ENCODE measurements at places on chromosomes 13 and 19. TPM values are rescaled to one million over a fixed set of nuclear protein-coding genes. Genes with fewer than 3 reads are reported as not detected.
A peak's percentile ranks its signal among the peaks of the same experiment; 100 is the strongest.

IGFLR1 gene
- 2.6 TPM for total RNA-seq

SIGLEC10 gene
- not detected for total RNA-seq

WTIP gene
- total RNA-seq: 29.4 TPM

ZNF561 gene
- total RNA-seq: 28.6 TPM

ZNF850 gene
- total RNA-seq: 27.8 TPM

CC2D1A gene
- 46.6 TPM for total RNA-seq

ZIC2 gene
- 0.11 TPM for total RNA-seq

MAST1 gene
- 7.9 TPM for total RNA-seq

GRCh38 chr13:26760832-26761582 is 421 bp upstream of the GPR12 start:
- no peaks in the 10 kb centered on the region for H3K36me3 ChIP-seq
- DNase-seq: no peak
- peak overlapping the region; percentile 10 for H3K4me3 ChIP-seq
- no peak overlapping the region for H3K27ac ChIP-seq
- peaks cover 100% of the 10 kb centered on the region for H3K27me3 ChIP-seq

DNA sequence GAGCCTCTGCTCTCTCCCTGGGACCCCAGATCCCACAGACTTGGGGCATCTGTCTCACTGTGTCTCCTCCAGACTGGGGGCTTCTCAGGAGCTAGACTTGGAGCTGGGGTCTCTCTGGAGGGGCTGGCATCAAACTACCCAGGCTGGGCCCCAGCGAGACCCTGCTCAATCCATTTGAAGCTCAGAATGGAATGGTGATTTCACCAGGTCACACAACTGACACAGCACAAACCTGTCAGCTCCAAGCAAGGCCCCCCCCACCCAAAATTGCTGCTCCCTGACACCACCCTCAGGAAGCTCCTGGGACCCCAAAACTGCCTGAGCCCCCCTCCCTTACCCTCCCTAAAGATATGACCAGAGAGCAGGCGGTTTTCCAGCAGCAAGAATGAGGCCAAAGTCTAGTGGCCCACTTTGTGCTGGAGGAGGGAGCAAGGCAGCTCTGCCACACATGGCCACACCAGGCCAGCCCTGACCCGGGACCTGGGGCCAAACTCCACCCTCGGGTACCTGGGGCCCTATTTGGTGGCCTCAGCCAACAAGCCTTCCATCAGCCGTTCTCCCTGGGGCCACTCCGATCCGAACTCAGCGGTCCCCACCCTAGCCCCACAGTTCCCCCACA is 2.4 kb downstream of the NR2F6 start:
- H3K27ac ChIP-seq: peak overlapping the region; percentile 73
- no peak for DNase-seq
- H3K36me3 ChIP-seq: peaks cover 4% of the 10 kb centered on the region
- H3K4me1 ChIP-seq: peaks cover 24% of the 10 kb centered on the region
- H3K4me3 ChIP-seq: peak overlapping the region; percentile 100

- H3K27ac ChIP-seq: no peak overlapping the region
- DNase-seq: no peak
- H3K36me3 ChIP-seq: peaks cover 9% of the 10 kb centered on the region
- H3K4me1 ChIP-seq: no peaks in the 10 kb centered on the region
- H3K4me3 ChIP-seq: no peak overlapping the region
Measured at GRCh38 chr13:49683489-49683888, 7.8 kb downstream of the EBPL start.

DNA sequence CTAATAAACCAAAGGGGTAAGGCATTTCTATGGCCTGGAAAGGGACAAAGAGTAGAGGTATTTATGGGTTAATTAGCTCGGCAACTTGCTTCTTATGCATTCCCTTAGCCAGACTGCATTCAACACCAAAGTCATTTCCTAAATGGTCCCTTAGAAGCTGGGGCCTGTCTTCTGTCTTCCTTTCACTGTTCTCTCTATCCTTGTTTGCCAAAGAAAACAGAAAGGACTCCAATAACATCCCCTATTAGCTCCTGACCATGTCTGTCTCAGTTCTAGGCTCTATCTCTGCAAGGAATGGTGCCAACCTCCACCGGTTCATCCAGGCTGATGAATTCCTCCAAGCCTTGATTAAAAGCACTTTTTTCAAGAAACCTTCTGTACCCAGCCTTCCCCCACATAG is 123.5 kb downstream of the KCTD12 start:
- no peak overlapping the region for H3K4me3 ChIP-seq
- no peaks in the 10 kb centered on the region for H3K27me3 ChIP-seq
- no peak for DNase-seq
- no peaks in the 10 kb centered on the region for H3K36me3 ChIP-seq
- H3K27ac ChIP-seq: no peak overlapping the region
- H3K4me1 ChIP-seq: peaks cover 11% of the 10 kb centered on the region

- no peak overlapping the region for H3K27ac ChIP-seq
- no peak overlapping the region for H3K4me3 ChIP-seq
- H3K4me1 ChIP-seq: peaks cover 13% of the 10 kb centered on the region
- H3K36me3 ChIP-seq: peaks cover 22% of the 10 kb centered on the region
Measured at GRCh38 chr13:77002590-77003190, 10.8 kb downstream of the CLN5 start.

DNA sequence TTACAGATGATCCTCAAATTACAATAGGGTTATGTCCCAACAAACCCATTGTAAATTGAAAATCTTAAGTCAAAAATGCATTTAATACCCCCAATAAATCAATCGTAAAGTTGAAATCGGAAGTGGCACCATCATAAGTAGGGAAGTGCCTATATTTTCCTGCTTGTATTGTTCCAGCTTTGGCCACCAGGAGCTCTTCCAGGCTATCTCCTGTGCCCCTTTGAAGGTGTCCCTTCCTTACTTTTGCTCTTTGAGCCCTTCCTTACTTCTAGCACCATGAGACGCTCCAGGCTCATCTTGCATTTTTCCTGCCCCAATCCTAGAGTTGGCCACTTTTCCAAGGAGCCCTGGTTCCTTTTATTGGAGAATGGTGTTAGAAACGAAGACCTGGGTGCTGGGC is 163.0 kb upstream of the TSC22D1 start:
- no peak overlapping the region for H3K27ac ChIP-seq
- H3K4me3 ChIP-seq: no peak overlapping the region
- H3K4me1 ChIP-seq: no peaks in the 10 kb centered on the region
- H3K27me3 ChIP-seq: no peaks in the 10 kb centered on the region

DNA sequence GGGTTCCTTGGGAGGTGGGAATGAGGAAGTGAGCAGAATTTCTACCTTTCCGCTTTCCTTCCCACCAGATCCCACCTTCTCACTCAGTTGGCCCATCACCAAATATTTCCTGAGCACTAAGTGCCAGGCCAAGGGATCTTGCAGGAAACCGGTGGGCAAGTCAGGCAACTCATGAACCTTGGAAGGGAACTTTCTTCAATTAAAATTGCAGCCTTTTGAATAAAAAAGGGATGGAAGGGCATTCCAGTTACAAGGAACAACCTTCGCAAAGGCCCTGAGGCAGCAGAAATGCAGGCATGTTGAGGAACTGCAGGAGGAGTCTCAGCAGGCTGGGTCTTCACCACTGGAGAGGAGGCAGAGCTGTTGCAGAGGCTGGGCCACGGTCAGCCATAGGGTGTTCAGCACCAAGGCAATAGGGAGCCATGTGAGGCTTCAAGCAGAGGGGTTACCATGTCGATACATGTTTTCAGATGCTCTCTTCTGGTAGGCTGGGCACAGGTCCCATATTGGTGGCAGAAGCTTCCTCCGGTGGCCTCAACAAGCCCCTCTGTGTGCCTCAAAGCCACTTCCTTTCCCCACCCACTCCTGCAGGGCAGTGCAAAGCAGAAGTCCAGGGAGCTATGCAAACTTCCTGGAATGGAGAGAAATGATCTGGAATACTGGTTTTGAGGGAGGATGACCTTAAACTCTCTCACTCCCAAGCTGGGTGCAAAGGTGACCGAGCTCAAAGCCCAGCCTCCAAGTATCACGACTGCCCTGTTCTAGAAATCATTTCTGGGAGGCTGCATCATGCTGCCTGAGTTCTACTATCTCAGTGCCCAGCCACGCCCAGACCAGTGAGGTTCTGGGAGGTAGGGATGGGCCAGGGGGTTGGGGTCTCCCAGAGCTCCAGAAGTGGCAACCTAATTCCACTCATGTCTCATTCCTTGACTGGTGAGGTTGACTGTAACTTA is at the start of gene FUT6:
TSS of gene FUT6 (minus strand) at position 638 of the 953 bp plus-strand sequence. CDS start 7,135 bp downstream, outside the sequence.
- H3K27ac ChIP-seq: no peak within 1 kb of the TSS
- no peaks in the 10 kb centered on the region for H3K4me1 ChIP-seq
- DNase-seq: no peak
- H3K27me3 ChIP-seq: no peaks in the 10 kb centered on the region

GRCh38 chr19:19461671-19462622 is 53.4 kb downstream of the TSSK6 start:
- peak; percentile 65 for DNase-seq
- peak overlapping the region; percentile 5 for H3K4me3 ChIP-seq
- no peaks in the 10 kb centered on the region for H3K36me3 ChIP-seq
- H3K4me1 ChIP-seq: peaks cover 49% of the 10 kb centered on the region
- peak overlapping the region; percentile 95 for H3K27ac ChIP-seq
- no peaks in the 10 kb centered on the region for H3K27me3 ChIP-seq

GRCh38 chr13:94799299-94799698 is 87.0 kb upstream of the SOX21 start:
- H3K4me1 ChIP-seq: no peaks in the 10 kb centered on the region
- no peak overlapping the region for H3K4me3 ChIP-seq
- no peaks in the 10 kb centered on the region for H3K36me3 ChIP-seq
- DNase-seq: no peak

- H3K27ac ChIP-seq: no peak overlapping the region
- H3K36me3 ChIP-seq: no peaks in the 10 kb centered on the region
- H3K4me1 ChIP-seq: no peaks in the 10 kb centered on the region
- H3K4me3 ChIP-seq: no peak overlapping the region
- no peak for DNase-seq
- no peaks in the 10 kb centered on the region for H3K27me3 ChIP-seq
Measured at GRCh38 chr19:48804496-48804895, 6.3 kb downstream of the BCAT2 start.

GRCh38 chr13:25581351-25581750 is 209.6 kb downstream of the ATP8A2 start:
- DNase-seq: no peak
- no peaks in the 10 kb centered on the region for H3K27me3 ChIP-seq
- H3K4me1 ChIP-seq: no peaks in the 10 kb centered on the region

DNA sequence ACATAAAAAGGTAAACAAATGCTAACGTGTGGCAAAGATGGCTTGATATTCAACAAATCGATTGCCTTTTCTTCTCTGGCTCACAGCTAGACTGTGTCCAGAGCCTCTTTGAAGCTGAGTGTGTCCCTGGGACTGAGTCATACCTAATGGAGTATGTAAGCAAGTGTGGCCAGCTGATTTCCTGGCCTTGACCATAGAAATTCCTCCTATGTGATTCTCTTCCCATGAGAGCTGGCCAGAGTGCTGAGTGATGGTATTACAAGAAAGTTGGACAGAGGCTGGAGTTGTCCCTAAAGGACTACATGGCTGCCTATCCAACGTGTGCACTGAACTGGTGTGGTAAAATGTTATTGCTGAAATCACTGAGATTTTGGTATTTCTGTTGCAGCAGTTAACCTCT is 320.1 kb upstream of the SLC10A2 start:
- DNase-seq: peak; percentile 72
- no peaks in the 10 kb centered on the region for H3K36me3 ChIP-seq
- no peak overlapping the region for H3K4me3 ChIP-seq
- H3K4me1 ChIP-seq: no peaks in the 10 kb centered on the region
- H3K27me3 ChIP-seq: no peaks in the 10 kb centered on the region
- no peak overlapping the region for H3K27ac ChIP-seq

DNA sequence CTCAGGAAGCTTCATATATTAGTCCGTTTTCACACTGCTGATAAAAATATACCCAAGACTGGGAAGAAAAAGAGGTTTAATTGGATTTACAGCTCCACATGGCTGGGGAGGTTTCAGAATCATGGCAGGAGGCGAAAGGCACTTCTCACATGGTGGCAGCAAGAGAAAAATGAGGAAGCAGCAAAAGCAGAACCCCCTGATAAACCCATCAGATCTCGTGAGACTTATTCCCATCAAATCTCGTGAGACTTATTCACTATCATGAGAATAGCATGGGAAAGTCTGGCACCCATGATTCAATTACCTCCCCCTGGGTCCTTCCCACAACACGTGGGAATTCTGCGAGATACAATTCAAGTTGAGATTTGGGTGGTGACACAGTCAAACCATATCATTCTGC is 23.1 kb downstream of the FLT3 start:
- DNase-seq: no peak
- no peaks in the 10 kb centered on the region for H3K4me1 ChIP-seq
- no peaks in the 10 kb centered on the region for H3K27me3 ChIP-seq
- H3K4me3 ChIP-seq: no peak overlapping the region

GRCh38 chr13:99446242-99446641 is 55.0 kb upstream of the TM9SF2 start:
- H3K4me1 ChIP-seq: no peaks in the 10 kb centered on the region
- no peak for DNase-seq
- H3K27ac ChIP-seq: no peak overlapping the region
- no peaks in the 10 kb centered on the region for H3K36me3 ChIP-seq

- no peak overlapping the region for H3K4me3 ChIP-seq
- H3K36me3 ChIP-seq: no peaks in the 10 kb centered on the region
- H3K27me3 ChIP-seq: no peaks in the 10 kb centered on the region
- DNase-seq: peak; percentile 76
- no peak overlapping the region for H3K27ac ChIP-seq
Measured at GRCh38 chr19:28466107-28467045, 746.6 kb downstream of the UQCRFS1 start.

- no peak overlapping the region for H3K27ac ChIP-seq
- peaks cover 7% of the 10 kb centered on the region for H3K4me1 ChIP-seq
- H3K27me3 ChIP-seq: no peaks in the 10 kb centered on the region
- no peaks in the 10 kb centered on the region for H3K36me3 ChIP-seq
- no peak overlapping the region for H3K4me3 ChIP-seq
Measured at GRCh38 chr13:60019119-60019993, 144.4 kb downstream of the DIAPH3 start.

GRCh38 chr19:48332662-48333466 is 7.5 kb downstream of the EMP3 start:
- no peaks in the 10 kb centered on the region for H3K27me3 ChIP-seq
- H3K4me3 ChIP-seq: peak overlapping the region; percentile 26
- peak overlapping the region; percentile 86 for H3K27ac ChIP-seq
- peak; percentile 97 for DNase-seq
- H3K36me3 ChIP-seq: no peaks in the 10 kb centered on the region
- peaks cover 7% of the 10 kb centered on the region for H3K4me1 ChIP-seq

DNA sequence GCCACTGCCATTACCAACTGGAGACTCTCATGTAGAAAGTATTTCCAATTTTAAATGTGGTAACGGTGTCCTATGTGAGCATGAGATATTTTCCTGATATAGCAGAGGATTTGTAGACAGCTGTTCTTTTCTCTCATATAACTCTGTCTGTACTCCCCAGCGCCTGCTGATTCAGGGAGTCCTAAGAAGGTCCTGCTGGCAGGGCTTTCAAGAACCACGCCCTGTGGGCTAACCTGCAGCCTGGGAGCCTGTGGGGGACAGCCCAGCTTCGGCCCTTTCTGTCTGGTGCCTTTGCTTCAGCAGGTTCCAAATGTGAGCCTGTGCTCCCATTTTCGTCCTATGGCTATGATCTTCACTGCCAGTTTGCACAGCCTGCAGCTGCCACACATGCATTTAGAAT is 316.8 kb downstream of the ATP8A2 start:
- peaks cover 10% of the 10 kb centered on the region for H3K4me1 ChIP-seq
- no peak overlapping the region for H3K27ac ChIP-seq
- no peaks in the 10 kb centered on the region for H3K36me3 ChIP-seq
- H3K4me3 ChIP-seq: no peak overlapping the region
